Right renal pelvis (tissue), 4 donors: ENCODE measurements at places on chromosomes 3 and 15. TPM values are rescaled to one million over a fixed set of nuclear protein-coding genes. Genes with fewer than 3 reads are reported as not detected.

The SPESP1 gene
- polyA plus RNA-seq = 6.3 TPM

DNA sequence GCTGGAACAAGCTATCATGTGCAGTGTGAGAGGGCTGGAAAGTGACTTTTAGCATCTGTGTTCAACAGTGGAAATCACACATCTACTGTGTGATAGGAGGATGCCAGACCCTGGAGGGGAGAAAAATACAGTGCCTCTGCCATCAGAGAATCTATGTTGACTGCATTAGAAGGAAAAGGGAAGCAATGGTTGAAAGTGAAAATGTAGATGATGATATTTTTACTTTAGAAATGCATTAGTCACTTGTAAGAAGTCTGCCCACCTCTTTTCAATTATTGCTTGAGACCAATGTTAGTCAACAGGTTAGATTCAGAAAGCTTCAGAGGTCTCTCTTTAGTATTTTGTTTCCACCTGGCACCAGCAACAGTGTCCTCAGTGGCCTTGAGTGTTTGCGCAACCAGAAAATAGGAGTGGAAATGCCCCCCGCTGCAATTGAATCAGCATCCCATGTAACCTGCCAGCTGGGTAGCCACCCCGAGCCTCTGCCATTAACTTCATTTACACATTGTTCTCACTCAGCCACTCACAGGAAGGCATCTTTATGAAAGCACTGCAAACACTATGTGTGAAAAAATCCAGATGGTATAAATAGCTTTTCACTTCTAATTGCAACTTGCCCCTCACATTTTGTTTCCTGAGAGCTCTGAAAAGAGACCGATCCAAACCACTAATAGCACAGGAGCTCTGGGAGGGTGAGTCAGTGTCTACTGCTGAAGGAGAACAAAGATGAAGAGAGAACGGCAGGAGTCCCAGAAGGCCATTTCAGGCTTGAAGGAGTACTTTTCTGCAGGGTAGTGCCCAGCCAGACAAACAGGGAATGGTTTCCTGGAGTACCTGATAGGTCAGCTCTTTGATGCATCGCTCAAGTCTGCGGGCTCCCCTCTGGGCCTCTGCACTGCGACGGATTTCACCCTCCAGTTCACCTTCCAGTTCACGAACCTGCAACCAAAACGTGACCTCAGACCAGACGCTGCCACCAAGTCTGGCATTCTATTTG, 92.1 kb downstream of the HHLA2 start:
- no peak for DNase-seq

The THOC7 gene
- 93.1 TPM for polyA plus RNA-seq

DNA sequence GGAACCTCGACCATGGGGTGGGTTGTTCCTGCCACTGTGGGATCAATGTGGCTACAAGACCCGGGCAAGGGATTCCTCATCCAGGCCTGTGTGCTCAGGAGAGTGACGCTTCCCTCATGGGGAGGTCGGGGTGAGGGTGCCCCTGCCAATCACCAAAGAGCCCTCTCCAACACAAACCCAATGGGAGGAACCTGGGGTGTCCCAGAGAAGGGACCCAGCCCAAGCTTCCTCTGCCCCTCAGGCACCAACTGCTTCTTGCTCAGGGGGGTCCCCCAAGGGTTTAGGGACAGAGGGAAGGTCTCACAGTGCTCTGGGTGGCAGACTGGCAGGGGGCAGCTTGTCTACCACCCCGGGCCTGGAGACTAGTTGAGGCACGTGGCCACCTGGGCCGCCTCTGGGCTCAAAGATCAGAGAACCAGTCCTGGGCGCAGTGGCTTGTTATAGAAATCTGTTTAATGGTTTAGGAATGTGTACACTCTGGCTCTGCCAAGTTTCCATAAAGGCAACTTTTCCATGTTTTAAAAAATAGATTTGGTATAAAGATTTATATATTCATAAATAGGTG, 26.6 kb downstream of the GP9 start:
- no peak for DNase-seq

The COL6A5 gene
- 0.06 TPM for polyA plus RNA-seq

DNA sequence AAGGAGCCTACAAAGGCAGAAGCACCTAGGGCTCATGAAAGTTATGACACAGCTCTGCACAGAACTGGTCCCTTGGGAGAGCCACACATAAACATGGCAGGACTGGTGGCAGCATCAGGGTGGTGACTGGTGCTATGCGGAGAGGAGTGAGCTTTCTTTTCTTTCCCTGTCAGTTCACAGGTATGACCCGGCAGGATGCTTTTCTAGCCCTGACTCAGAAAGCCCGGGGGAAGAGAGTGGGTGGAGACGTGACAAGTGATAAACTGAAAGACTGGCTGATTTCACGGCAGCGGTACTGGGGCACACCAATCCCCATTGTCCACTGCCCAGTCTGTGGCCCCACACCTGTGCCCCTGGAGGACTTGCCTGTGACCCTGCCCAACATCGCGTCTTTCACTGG, 103.0 kb downstream of the LARS2 start:
- no peak for DNase-seq
